ENCODE measurements at places on chromosomes 6 and 20. TPM values are rescaled to one million over a fixed set of nuclear protein-coding genes. Genes with fewer than 3 reads are reported as not detected.
A peak's percentile ranks its signal among the peaks of the same experiment; 100 is the strongest.

The OSER1 gene
- total RNA-seq = 39.6 TPM

DNA sequence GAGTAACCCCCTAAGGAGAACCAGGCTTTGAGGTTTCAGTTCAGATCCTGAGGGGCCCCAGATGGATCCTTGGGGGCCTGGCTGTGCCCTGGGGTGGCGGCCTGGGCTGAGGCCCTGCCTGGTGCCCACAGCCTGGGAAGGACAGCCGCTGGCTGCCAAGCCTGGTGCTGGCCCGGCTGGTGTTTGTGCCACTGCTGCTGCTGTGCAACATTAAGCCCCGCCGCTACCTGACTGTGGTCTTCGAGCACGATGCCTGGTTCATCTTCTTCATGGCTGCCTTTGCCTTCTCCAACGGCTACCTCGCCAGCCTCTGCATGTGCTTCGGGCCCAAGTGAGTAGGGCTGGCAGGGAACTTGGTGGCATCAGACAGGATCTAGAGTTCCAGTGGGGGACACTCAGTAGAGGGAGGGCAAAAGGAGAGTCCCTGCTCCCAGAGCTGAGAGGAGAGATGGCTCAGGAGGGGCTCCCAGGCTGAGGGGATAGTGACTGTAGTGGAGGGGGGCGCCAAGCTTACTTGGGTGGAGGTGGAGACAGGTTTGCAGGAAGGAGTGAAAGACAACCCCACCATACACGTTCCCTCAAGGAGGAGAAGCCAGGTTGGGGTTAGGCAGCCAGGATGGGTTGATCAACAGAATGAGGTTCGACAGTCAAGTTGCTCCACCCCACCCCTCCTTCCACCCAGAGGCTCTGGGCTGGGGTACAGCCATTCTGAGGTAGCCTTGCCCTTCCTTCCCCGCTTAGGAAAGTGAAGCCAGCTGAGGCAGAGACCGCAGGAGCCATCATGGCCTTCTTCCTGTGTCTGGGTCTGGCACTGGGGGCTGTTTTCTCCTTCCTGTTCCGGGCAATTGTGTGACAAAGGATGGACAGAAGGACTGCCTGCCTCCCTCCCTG, 9.5 kb downstream of the SLC29A1 start:
- DNase-seq = peak; percentile 11
- H3K4me1 ChIP-seq = peaks cover 11% of the 10 kb centered on the region
- no peaks in the 10 kb centered on the region for H3K36me3 ChIP-seq
- H3K27me3 ChIP-seq = no peaks in the 10 kb centered on the region
- no peak overlapping the region for H3K4me3 ChIP-seq
- peak overlapping the region; percentile 48 for H3K27ac ChIP-seq

DNA sequence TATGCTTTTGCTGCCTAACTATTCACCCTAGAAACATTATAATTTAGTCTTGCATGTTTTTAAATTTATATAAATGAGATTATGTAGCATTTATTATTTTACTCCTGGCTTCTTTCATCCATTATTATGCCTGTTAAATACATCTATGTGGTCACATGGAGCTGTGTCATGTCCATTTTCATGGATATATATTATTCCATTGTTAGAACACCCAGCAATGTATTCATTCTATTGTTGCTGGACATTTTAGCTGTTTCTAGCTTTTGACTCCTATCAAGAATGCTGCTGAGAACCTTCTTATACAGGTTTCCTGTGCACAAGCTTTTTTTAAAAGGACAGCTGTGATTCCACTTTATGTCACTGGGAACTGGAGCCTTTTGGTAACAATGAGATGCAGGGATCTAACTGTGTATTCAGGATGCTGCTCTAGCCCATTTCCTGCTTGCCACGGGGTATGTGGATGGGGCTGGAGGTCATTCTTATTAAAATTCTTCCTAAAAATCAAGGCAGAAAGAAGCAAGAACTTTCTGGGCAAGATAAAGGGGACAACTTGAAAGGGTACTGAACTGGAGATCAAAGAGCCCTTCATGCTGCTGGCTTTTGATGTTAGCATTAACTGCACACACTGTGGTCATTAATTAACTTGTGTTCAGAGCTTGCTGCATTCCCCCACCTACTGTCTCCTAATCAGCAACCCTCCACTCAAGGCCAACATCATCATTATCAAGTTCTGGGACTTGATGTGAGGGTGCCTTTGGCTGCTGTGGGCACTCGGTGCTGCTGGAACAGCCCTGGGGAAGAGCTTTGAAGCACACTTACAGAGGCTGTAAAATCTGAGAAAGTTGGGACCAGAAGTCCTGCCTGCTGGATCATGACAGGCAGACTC, 96.6 kb upstream of the AKIRIN2 start:
- H3K4me1 ChIP-seq = no peaks in the 10 kb centered on the region
- H3K36me3 ChIP-seq = no peaks in the 10 kb centered on the region
- no peak overlapping the region for H3K27ac ChIP-seq
- no peak overlapping the region for H3K4me3 ChIP-seq

DNA sequence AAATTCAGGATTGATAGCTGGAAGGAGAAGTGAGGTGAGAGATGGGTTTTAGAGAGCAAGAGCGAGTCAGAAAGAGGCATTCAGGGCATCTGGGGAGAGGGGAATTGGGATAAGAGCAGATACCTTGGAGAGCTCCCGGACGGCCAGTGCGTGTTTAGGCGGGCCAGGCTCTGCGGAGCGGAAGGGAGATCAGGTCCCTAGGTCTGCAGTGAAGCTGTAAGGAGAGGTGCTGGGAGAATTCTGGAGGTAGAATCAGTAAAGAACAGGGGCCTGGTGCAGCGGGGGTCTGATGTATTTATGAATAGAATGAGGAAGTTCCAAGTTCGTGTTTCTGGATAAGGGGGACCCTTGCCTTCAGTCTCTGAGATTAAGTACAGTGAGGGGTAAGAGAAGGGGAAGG, 47.4 kb upstream of the FAM83D start:
- H3K4me3 ChIP-seq = no peak overlapping the region
- H3K27me3 ChIP-seq = no peaks in the 10 kb centered on the region
- no peak for DNase-seq
- no peaks in the 10 kb centered on the region for H3K36me3 ChIP-seq

- H3K36me3 ChIP-seq = no peaks in the 10 kb centered on the region
- H3K4me1 ChIP-seq = no peaks in the 10 kb centered on the region
- H3K27ac ChIP-seq = no peak overlapping the region
- no peak for DNase-seq
These were observed 511.8 kb upstream of the ID4 start for GRCh38 chr6:19325335-19325789.

DNA sequence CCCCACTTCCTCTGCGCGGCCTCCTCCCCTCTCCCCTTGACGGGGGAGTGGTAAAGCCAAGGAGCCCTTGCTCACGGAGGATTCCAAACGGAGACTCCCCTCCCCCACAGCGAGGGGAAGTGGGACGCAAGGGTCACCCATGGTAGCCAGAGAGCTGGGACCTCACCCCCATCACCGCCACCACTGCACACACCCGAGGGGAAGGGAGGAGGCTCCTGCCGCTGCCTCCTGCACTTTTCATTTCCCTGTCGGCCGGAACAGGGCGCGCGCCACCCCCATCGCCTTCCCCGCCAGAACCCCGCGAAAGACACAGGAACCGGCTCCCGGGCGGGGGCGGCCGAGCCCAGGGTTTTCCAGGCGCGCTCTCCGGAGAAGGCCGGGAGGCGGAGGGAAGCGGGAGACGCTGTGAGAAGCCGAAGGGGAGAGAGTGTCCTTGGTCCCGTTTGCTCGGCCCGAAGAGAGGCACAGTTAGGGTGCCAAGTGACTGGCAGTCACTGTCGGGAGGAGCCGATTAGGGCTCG, 789 bp downstream of the CCND3 start:
- H3K36me3 ChIP-seq = no peaks in the 10 kb centered on the region
- H3K4me1 ChIP-seq = peaks cover 10% of the 10 kb centered on the region
- peak; percentile 50 for DNase-seq
- H3K27me3 ChIP-seq = no peaks in the 10 kb centered on the region
- peak overlapping the region; percentile 61 for H3K4me3 ChIP-seq
- H3K27ac ChIP-seq = peak overlapping the region; percentile 29

DNA sequence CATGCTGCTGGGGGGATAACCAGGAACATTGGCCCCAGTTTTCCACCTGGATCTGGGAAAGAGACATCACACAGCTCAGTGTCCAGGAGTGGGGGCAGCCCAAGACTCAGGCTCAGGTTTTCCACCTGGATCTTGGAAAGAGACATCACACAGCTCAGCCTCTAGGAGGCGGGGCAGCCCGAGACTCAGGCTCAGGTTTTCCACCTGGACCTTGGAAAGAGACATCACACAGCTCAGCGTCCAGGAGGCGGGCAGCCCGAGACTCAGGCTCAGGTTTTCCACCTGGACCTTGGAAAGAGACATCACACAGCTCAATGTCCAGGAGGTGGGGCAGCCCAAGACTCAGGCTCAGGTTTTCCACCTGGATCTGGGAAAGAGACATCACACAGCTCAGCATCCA, 361.6 kb downstream of the THBS2 start:
- no peak overlapping the region for H3K27ac ChIP-seq
- no peaks in the 10 kb centered on the region for H3K27me3 ChIP-seq
- H3K4me3 ChIP-seq = no peak overlapping the region
- no peaks in the 10 kb centered on the region for H3K36me3 ChIP-seq
- peaks cover 2% of the 10 kb centered on the region for H3K4me1 ChIP-seq

DNA sequence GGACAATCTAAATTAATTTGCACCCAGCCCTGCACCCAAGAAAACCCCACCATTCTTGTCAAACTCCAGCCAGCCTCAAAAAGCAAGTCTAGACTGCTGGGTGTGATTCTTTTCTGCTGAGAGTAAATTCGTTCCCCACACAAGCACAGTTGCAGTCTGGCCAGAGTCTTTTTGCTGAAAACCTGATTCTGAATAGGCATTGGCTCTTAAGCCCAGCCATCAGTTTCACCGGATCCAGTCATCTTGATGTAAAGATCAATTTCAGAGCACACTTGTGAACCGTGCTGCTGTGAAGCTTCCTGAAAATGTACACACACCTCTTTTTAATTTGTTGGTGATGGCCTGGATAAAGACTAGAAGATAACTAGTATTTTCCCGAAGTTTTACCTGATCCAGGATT, 159.4 kb upstream of the GGTLC1 start:
- H3K4me1 ChIP-seq = no peaks in the 10 kb centered on the region
- no peak overlapping the region for H3K4me3 ChIP-seq
- H3K27ac ChIP-seq = no peak overlapping the region
- no peaks in the 10 kb centered on the region for H3K36me3 ChIP-seq
- H3K27me3 ChIP-seq = no peaks in the 10 kb centered on the region

- H3K36me3 ChIP-seq = no peaks in the 10 kb centered on the region
- DNase-seq = no peak
- H3K4me3 ChIP-seq = no peak overlapping the region
- no peak overlapping the region for H3K27ac ChIP-seq
These were observed 42.3 kb downstream of the MYLK4 start for GRCh38 chr6:2708456-2708855.

DNA sequence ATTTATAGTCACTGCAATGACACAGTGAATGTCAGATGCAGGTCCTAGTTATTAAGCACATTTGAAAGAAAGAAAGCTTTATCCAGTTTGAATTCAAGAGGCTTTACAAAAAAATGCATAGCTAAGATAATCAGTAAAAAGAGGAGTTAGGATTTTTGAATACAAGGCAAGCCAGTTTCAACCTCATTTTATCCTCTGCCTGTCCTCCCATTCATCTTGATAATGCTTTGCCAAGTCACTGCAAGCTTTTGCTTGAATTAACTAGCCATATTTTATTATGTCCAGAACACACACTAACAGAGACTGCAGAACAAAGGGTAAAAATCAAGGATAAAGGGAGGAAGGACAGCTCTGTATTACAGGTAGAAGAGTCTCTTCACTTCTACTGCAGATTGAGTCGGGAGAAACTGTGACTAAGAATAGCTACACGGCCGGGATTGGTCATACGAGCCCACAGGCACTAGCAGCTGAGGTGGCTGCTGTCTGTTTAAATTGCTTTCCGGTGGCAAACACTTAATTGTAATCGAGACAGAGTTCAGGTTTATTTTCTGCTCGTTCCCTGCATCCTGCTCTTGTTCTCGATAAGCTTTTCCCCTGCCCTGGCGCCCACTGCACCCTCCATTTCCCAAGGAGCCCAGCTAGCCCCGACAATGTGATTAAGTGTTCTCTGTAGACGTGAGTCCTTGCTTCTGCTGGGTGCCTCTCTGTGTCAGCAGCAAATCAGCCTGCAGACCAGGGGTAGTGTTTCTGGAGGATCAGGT, 30.5 kb upstream of the AKAP12 start:
- DNase-seq = no peak
- H3K4me3 ChIP-seq = no peak overlapping the region
- no peaks in the 10 kb centered on the region for H3K27me3 ChIP-seq
- H3K27ac ChIP-seq = no peak overlapping the region
- H3K4me1 ChIP-seq = peaks cover 4% of the 10 kb centered on the region
- H3K36me3 ChIP-seq = no peaks in the 10 kb centered on the region

The PAX1 gene
- total RNA-seq = not detected

- H3K36me3 ChIP-seq = no peaks in the 10 kb centered on the region
- no peaks in the 10 kb centered on the region for H3K27me3 ChIP-seq
- H3K27ac ChIP-seq = no peak overlapping the region
- no peak overlapping the region for H3K4me3 ChIP-seq
- DNase-seq = no peak
These were observed 51.9 kb downstream of the GCLC start for GRCh38 chr6:53492860-53493634.

DNA sequence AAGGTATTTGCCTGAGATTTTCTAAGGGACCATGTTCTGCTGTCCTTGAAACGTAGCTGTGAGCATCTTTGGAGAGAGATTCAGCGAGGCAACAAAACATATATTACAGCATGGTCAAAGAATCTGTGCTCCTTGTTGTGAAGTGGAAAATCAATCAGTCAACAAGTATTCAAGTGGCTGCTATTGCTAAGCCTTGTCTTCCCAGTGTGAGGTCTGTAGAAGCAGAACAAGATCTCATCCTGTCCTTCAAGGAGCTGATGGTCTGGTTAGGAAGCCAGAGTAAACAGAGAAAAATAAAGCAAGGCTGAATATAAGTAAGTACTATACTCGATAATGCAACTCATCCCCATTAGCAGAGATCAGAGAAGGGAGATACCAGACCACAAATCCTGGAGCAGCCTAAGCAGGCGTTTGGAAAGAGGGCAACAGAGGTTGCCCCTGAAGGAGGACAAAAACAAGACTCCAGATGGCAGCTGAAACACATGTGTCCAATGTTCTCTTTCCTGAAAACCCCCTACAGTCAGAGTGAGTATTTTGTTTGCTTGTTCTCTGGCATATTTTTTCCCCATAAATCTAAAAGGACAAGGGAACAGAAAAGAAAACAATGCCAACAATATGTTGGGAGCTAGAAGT, 392.0 kb downstream of the SYNE1 start:
- H3K4me1 ChIP-seq = peaks cover 27% of the 10 kb centered on the region
- no peak for DNase-seq
- no peak overlapping the region for H3K4me3 ChIP-seq
- H3K27ac ChIP-seq = peak overlapping the region; percentile 62
- no peaks in the 10 kb centered on the region for H3K27me3 ChIP-seq
- H3K36me3 ChIP-seq = no peaks in the 10 kb centered on the region

DNA sequence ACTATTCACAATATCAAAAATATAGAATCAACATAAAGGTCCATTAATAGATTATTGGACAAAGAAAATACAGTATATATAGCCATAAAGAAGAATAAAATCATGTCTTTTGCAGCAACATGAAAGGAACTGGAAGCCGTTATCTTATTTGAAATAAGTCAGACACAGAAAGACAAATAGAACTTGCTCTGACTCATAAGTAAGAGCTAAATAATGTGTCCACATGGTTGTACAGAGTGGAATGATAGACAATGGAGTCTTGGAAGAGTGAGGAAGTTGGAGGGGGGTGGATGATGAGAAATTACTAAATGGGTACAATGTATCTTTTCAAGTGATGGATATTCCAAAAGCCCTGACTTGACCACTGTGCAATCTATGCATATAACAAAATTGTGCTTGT, 613.5 kb downstream of the PHF3 start:
- H3K27ac ChIP-seq = no peak overlapping the region
- H3K36me3 ChIP-seq = no peaks in the 10 kb centered on the region
- no peak for DNase-seq

Data from ovary (tissue), 10 donors.